Stimulated activated CD8-positive, alpha-beta memory T cell treated with anti-CD3 and anti-CD28 coated beads, Interleukin-2, amount 100 ng/mL, for 1 hour (primary cell): ENCODE measurements at places on chromosomes 16 and 17.

- no peak for DNase-seq
Measured at GRCh38 chr17:79812353-79813258, 15.7 kb upstream of the CBX8 start.

DNA sequence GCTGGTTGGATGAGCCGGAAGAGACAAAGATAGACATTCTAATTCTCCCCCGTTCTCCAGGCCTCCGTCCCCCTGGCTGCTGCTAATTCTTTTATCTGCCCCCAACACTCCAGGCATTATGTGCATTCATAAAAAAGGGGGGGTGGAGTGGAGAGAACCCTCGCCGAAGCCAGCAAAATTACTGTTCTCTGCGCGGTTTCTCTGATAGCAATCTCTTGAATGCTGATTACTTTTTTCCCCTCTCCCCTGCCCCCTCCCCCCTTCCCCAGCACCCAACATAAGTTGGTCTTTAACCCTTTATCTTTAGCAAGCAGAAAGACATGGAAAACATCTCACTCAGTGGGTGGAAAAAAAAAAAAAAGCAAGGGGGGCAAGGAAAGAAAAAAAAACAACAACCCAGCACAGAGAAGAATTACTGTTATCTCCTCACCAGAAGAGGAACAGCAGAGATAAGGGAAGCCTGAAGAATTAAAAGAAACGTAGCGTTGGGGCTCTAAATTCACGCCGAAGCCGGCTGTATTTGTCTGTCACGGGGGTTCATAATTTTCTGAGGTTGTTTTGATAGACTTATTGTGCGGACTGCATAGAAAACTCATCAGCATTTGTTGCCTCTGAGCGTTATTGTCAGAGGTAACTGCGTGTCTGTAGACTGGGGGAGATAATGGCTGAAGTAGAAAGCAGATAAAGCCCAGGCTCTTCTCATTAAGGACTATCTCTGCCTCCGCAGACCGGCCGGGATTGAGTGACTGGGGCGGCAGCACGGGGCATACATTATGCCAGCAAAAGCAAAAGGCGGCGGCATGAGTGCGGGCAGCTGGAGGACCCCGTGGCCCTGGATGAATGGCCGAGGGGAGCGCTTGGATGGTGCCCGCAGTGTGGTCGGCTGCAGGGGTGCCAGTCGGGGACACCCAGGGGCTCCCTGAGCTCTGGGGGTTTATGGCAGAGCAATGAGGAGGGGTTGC is 126.9 kb downstream of the MRM1 start:
- DNase-seq = no peak

GRCh38 chr17:32931686-32932085 is 3.7 kb downstream of the TMEM98 start:
- DNase-seq = no peak

DNA sequence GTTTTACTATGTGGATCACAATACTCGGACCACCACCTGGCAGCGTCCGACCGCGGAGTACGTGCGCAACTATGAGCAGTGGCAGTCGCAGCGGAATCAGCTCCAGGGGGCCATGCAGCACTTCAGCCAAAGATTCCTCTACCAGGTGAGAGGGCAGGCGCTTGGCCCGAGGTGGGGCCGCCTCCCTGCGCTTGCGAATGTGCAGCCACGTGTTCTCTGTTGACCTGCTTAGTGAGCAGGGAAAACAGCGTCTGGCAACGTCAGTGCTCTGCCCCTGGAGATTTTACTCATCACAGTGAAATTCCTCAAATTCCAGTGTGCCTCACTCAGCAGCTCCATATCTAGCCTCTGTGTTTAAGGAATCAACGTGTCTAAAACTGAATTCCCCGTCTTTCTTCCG is 33.4 kb upstream of the CLEC18A start:
- DNase-seq = no peak

DNA sequence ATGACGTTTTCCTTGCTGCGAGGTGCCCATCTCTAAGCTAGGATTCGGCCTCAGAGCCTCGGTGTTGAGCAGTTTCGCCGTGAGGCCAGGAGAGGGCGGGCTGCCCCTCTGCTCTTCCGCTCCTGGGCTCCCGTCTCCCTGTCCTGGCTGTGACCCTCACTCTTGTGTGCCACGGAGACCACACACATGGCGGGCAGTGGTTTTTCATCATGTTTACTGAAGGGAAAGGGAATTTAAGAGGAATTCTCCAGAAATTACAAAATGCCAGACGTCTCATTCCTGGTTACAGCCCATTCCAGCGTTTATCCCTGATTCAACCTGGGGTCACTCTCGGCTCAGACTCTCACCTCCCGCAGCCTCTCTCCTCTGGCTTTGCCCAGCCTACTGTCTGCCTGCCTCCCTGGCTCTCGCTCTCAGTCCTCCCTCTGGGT is 96.8 kb upstream of the ELAC2 start:
- DNase-seq = no peak

DNA sequence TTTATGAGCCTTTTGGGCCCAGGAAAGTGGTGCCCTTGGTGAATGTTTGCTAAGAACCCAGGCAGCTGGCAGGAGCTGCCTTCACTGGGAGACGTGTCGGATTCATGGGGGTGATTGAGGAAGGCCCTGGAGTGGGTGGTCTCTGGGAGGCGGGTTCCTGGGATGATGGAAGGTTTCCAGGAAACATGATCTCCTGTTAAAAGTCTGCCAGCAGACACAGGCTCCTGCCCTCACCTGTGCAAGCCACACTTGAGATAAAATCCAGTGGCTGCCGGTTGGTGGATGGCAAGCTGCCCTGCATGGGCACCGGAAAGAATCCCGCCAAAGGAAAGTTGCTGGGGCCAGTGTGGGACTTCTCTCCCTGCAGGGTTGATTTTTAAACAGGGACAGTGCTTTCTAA is 189.0 kb upstream of the CIBAR2 start:
- DNase-seq = no peak

GRCh38 chr17:74722782-74723181 is 10.1 kb upstream of the CD300LF start:
- no peak for DNase-seq
